Caco-2 (cell line): ENCODE measurements at places on chromosomes 2 and 18.

GRCh38 chr2:168611091-168611490, 155.0 kb downstream of the CERS6 start:
- no peak for DNase-seq

DNA sequence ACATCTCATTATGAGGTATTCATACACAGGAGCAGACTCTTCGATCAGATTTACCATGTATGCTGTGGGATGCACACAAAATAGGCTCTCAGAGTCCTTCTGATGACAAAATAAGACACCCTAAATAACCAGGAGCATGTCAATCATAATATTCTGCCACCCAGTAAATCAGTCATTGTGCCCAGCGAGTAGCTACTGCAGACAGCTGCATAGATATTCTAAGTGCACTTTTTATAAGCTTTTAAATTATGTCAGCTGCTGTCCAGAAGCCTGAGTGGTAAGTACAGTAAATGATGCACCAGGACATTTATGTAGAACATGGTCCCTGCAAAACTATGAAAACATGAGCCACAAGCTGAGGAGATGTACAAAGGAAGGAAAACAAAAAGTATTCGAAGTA, 102.9 kb downstream of the CCDC141 start:
- no peak for DNase-seq

DNA sequence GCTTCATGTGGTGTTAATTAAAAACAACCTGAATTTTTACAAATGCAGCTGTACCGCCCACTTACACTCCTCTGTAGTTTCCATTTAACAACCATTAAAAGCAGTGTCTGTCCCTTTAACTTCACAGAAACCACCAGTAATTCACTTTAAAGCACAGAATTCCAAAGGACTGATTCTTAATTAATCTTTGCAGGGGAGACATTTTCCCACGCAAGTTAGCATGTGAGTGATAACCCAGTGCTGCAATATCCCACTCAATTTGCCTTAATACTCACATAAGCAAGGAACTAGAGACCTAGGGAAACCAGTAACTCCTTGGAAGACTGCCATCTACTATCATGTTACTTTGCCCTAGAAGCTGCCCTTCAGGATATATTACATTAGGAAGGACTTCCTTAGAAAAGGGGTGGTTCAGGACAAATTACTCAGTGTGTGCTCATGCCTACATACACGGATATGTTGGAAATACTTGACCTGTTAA, 102.3 kb downstream of the OSR1 start:
- DNase-seq, result no peak

GRCh38 chr2:89833116-89833779, 1141.8 kb downstream of the RPIA start:
- DNase-seq, result no peak

- no peak for DNase-seq
Observed at GRCh38 chr2:131542438-131543384, 15.0 kb downstream of the CCDC74A start.

- no peak for DNase-seq
Observed at GRCh38 chr2:28377984-28378678, 14.5 kb upstream of the FOSL2 start.

DNA sequence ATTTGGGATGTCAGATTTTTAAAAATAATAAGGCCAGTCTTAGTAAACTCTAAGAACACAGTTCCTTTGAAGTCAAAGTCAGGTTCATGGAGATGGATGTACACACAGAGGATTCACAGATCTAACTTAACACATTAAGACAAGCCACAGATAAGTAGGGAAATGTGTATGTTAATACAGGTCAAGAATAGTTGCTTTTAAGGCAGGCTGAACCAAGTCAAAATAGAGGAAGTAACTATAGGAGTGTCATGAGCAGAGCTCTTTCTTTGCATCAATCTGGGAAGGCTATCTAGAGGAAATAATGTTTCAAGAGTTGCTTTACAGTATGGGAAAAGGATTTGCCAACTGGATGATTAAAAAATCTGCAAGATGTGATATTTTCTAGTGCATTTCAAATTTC, 128.0 kb upstream of the FBXO11 start:
- no peak for DNase-seq

DNA sequence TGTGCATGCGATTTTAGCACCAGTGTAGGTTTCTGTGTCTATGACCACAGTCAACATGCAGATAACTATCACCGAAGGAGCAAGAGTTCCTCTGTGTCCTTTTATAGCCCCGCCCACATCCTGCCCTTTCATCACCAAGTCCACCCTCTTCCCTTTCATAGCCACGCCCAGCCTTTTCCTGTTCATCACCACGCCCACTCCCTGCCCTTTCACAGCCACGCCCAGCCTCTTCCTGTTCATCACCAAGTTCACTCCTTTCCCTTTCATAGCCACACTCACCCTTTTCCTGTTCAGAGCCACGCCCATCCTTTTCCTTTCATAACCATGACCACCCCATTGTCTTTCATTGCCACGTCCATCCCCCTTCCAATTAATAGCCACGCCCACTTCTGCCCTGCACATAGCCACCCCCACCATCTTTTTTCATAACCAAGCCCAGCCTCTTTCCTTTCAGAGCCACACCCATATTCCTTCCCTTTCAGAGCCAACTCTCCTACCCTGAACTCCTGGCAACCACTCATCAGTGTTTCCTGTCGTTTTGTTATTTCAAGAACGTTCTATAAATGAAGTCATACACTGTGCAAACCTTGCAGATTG, 273.9 kb downstream of the MYT1L start:
- DNase-seq, result peak; percentile 42

- no peak for DNase-seq
Observed at GRCh38 chr2:234670806-234671205, 173.9 kb upstream of the ARL4C start.

GRCh38 chr2:65737452-65738011, 305.1 kb upstream of the SPRED2 start:
- no peak for DNase-seq

DNA sequence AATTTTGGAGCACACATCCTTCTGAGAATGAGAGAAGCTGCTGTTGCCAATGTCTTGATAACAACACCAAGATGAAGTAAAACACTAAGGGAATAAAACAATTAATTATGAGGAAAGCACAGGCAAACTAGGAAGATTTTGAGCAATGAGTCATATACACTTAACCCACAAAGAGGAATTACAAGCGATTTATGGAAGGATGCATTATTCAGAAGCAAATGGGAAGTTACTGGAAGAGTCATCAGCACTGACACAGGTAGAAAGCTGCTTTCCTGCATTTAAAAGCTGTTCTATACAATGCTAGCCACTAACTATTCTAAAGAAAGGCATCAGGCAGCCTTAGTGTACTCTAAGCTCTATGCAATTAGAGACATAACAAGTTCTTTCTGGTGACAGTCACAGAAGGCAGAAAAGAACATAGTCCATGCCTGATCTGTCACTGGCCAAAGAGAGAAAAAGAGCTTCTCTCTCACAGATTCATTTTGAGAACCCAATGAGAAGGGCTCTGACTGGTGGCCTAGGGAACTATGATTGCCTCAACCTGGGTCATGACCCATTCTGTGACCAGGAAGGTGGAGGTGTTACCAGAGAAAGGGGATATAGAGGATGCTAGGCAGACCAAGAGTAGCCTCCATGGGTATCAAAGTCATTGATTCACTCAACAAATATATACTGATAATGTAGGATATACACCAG, 45.4 kb downstream of the M1AP start:
- DNase-seq, result no peak

GRCh38 chr2:157890969-157891642, 15.0 kb upstream of the ACVR1 start:
- no peak for DNase-seq

- DNase-seq, result no peak
Observed at GRCh38 chr2:164847981-164848741, 6.5 kb upstream of the COBLL1 start.

GRCh38 chr18:28013066-28013465, 163.9 kb downstream of the CDH2 start:
- DNase-seq, result no peak

DNA sequence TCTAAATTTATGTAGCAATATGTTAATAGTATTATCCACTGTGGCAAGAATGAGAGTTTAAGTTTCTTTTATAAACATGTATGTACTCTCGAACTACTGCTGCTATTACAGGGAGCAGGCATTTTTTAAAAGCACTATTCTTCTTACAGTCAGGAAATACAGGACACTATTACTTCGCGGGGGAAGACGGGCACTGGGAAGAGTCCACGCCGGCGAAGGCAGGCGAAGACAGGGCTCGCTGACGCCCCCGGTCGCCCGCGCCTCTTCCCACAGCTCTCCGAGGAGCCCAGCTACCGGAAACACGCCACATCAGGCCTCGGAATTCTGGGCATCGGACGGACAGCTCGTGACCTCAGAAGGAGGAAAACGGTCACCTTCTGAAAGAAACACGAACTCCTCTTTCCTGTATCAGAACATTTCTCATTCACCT, 90.2 kb downstream of the FAM161A start:
- DNase-seq, result peak; percentile 86

GRCh38 chr2:241209271-241209670, 20.8 kb downstream of the ANO7 start:
- DNase-seq, result no peak

- no peak for DNase-seq
Observed at GRCh38 chr2:98488252-98488651, 43.6 kb downstream of the INPP4A start.

DNA sequence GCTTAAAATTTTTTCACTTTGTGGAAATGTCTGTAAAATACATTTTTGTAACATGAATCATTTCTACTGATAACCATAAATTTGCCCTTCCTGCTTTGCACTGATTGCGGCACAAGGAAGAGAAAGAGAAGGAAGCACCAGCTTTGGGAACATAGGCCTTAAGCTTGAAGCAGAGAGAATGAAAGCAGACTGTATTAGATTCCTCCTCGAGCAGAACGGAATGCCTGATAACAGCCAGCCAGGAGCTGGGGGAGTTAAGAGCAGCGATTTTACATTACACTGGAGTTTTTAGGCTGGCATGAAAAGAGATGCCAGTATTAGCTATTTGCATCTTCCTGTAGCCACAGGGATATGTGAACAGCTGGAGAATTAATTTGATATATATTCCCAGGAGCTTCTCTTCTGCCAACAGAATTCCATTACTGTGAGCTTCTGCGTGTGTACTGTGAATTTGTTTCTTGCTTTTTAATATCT, 33.5 kb downstream of the CRIM1 start:
- DNase-seq, result no peak

GRCh38 chr2:236612737-236613136, 43.1 kb downstream of the ACKR3 start:
- no peak for DNase-seq

DNA sequence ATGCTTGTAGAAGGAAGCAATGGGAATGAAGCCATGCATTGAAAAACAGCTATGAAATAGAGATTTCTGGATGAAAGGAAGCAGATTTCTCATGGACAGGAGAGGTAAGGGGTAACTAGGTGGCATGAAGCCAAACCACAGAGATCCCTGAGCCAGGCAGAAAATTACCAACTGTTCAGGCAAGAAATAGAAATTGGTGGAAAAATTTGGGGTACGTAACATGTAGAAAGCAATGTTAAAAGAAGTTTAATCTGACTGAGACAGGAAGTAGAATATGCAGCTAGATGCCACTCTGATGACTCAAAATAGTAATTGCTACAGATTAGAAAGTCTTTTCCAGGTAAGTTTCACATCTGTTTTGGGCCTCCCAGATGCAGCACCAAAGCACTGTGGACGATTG, 928.5 kb upstream of the CELF4 start:
- DNase-seq, result no peak

DNA sequence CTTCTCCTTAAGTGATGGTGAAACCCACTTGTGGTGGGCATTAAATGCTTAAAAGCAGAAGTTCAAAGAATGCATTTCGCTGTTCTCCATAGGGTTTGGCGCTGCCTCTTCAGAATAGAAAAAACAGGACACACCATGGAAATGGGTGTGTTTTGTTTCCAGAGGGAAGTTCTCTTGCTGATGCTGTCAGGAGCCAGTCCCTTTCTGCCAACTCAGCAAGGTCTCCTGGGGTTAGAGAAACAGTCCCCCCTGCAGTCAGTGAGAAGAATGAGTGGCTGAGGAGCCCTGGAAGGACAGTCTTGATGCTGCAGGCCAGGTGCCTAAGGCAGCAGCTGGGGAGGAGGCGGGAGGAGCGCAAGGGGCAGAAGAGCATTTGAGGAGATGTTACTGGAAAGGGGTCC, 37.8 kb upstream of the ASAP2 start:
- DNase-seq, result peak; percentile 18

- DNase-seq, result peak; percentile 83
Observed at GRCh38 chr18:21686282-21687105, 18.1 kb downstream of the ABHD3 start.

DNA sequence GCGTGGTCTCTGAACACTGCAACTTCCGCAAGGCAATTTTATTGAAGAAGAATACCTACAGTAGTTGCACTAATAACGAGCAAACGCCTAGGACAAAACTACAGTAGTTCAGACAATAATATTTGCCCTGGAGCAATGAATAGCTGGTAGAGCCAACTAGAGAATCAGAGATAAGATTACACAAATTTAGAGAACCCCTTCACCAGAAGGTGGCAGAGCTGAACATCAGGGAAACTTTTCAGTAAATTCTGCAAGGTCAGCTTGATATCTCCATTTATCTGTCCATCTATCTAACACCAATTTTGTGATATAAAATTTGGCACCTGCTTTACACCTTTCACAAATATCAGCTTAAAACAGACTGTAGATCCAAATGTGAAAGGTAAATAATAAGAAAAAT, 43.8 kb downstream of the CDH19 start:
- DNase-seq, result no peak

GRCh38 chr2:45278365-45279078, 269.3 kb upstream of the SIX2 start:
- no peak for DNase-seq

DNA sequence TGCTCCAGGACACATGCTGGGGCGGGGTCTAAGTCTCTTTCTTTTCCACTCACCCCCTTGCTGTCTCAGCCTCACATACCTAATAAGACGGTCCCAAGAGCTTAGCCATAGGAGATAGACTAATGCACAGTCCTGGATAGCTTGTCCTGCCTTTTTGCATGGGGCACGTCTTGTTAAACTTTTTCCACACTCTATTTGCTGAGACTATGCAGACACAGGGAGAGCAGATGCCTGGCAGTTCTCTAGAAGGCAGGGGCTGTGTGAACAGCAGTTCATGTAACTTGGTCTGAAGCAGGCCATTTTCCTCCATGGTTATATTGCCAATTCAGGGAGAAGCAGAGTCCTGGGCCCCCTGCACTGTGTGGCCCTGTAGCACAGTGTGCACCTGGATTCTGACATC, 142.1 kb downstream of the SEPTIN10 start:
- no peak for DNase-seq

DNA sequence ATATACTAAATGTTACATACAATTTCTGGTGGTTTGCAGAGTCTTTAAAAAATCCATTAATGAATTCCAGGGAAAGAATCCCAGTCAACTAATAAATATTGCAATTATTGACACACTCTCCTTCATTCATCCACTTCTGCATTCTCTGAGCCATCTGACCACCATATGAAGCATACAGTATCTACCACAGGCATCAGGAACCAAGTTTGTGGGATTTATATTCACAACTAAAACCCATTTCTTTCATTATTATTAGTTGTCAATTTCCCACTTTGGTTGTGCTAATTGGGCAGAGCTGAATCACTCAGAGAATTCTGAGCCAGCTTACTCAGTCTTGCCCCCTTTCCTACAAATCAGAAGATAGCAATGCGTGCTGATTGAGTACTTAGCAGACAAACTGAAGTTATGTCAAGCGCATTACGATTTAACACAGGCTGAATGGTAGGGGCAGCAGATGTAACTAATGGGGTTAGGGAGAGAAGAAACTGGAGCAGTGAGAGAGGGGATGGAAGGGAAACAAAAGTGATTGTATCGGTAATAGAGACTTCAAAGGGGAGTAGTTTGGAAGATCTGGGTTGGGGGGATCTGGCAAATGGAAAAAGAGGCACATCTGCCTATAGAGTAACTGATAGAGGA, 52.3 kb downstream of the ZEB2 start:
- no peak for DNase-seq
